ENCODE measurements at places on chromosomes 3 and 15.

DNA sequence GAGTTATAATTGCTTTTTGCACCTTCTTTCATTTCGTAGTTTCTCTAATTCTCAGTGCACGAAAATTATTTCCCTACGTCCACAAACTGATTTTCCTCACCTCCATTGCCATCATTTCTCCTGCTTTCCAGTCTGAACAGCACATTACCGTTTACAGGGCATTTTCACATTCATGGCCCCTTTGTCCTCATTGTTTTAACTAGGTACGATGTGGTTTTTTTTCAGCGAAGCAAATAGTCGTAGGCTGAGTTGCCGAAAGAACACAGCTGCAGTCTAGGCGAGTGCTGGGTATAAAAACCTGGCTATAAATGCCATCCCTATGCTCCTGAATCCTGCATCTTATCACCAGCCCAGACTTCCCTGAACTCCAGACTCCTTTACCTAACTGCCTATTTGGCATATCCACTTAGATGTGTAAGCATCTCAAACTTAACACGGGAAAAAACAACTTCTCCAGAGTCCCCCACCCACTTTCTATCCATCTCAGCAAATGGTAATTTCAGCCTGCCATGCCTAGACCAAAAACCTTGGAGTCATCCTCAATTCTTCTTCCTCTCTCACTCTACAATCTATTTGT lies 691 bp upstream of the FSIP1 start:
- no peak for DNase-seq

GRCh38 chr3:172241405-172241804 lies 202.0 kb downstream of the FNDC3B start:
- DNase-seq, result no peak

DNA sequence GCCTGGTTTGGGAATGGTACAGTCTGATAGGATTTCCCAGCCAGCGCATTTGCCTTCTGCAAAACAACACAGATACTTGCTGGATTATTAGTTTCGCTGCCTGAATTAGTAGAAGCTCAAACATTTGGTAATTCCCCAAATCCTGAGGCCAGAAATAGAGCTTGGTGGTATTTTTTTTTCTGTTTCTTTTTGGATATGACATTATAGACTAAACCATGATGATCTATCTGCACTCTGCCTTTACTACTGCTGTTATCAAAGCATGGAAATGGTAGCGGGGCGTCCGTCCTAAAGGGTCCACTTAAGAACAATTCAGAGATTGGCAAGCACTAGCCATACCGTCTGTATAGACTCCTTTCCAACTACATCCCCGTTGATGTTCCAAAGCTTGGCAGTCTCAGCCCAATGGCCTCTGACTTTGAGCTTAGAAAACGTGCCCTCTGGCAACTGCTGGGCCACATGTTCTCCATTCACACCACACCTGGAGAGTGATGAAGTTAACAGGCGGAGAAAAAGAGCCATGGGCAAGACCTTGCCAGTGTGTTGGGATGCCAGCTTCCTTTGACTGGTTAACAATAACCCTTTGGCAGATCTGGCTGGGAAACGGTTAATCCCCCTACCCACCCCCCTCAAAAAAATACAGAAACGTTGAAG lies 241.0 kb upstream of the NR2F2 start:
- no peak for DNase-seq

DNA sequence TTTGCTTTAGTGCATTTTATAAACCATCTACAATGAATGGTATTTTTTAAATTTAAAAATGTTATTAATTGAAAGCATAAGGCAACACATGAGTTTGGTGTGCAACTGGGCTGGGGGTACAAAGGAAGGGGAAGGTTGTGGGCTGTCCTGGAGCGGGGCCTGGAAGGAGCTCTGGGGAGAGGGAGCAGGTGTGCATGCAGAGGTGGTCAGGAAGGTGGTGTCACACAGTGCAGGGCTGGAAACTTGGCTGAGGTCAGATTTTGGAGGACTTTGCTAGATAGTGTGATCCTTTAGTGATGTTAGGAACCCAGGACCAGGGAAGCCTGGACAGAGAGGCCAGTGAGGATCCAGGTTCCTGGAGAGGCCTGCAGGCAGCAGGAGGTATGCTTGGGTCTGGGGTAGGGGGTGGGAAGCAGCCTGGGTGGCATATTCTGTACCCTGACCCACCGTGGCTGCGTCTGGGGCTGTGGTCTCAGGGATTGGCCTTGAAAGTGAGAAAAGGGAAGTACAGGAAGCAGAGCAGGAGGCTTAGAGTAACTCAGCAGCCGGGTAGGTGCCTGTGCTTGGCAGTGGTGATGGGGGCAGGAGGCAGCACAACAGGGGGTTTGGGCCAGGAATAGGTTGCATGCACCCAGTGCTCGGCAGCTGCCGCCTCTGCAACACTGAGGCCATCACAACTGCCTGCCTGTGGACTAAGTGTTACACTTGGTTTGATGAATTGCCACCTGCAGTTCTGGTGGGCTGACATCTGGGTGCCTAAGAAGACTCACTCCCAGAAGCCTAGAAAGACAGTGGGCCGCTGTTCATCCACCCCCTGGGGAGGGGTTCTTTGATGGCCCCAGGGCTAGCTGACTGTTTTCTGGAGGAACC lies 33.0 kb downstream of the KY start:
- no peak for DNase-seq

DNA sequence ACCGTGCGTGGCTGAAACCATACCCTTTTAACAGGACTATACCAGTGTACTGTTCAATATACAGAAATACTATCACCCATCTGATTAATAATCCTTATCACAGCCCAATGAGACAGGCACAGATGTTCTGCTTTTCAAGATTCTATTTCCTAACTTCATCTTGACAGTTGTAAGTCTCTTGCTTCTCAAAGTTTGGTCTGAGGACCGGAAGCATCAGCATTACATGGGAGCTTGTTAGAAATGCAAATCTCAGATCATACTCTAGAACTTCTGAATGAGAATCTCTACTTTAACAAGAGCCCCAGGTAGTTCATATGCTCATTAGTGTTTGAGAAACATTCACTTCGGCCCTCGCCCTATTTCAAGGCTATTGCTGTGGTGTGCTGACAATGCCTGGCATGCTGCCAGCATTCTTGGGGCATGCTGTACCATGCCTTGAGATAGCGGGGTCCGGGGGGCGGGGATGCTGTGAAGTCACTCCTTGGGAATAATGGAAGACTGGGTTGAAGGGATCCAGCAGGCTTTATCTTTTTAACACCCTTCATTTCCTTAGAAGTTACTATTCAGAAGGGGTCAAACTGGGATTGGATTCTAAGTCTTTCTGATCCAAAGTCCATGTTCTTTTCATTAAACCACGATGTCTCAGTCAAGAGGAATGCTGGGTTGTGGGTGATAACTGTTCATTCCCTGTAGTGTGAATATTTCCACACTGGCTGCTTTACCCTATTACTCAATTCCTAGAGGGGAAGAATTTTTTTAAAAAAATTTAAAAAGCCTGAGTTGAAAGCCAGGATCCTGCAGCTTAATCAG lies 194.7 kb downstream of the LPP start:
- DNase-seq, result no peak

- DNase-seq, result no peak
Measured at GRCh38 chr15:68792901-68793766, 27.6 kb downstream of the ANP32A start.

GRCh38 chr15:73996939-73997338 lies 2.4 kb downstream of the PML start:
- DNase-seq, result no peak

DNA sequence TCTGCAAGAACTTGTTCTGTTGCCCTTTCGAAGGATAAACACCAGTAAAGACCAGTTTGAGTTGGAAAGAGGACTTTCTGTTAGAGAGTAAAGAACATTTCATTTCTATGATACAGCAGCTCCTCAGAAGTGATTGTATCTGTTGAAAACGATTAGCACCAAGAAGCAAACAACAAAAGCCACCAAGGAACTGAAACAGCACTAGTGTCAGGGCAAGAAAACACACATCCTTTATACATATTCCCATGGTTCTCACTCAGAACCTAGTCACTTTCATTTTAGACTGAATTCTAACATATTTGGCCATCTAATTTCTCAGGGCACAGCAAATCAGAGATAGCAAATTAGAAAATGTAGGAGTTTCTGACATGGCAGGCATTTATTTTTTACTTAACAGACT lies 116.1 kb downstream of the ATP1B3 start:
- DNase-seq, result no peak

DNA sequence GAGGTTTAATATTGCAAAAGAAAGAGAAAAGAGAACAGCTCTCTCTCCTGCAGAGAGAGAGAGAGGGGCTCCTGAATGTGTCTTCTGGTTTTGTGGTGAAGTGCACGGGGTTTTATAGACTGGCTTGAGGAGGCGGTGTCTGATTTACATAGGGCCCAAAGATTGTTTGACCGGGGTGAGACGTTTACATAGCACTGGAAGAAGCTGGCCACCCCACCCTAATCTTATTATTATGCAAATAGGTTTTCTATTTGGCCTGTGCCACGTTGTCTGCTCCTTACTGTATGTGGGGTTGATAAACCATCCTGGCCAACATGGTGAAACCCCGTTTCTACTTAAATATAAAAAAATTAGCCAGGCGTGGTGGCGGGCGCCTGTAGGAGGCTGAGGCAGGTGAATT lies 268.6 kb downstream of the SV2B start:
- DNase-seq, result no peak

DNA sequence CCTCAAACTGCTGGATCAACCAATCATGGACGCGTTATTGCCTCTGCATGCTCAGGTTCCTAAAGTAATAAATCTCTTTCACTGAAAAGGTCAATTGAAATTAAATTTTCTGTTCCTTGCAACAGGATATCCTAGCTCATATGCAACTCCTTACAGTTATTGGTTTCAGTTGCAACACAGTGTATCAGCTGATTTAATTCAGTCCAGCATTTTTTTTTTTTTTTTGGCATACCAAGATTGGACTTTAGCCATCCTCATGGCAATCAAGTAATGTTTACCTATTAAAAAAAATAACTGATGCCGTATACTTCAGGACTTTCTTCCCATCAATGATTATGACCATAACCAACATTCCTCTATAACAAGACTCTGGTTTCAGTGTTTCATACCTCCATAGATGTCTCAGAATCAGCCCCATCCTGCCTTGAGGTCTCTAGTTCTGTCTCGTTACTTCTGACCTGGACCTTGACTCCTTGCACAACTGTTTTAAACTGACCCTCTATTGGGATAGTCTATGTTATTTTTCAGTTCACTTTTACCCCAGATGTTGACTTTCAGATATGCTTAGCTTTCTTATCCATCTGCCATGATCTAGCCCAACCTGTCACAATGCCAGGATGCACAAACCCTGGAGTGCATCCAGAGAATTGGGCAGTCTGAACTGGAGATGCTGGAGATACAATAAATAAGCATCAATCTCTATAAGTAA lies 265.0 kb upstream of the GADL1 start:
- DNase-seq, result no peak

DNA sequence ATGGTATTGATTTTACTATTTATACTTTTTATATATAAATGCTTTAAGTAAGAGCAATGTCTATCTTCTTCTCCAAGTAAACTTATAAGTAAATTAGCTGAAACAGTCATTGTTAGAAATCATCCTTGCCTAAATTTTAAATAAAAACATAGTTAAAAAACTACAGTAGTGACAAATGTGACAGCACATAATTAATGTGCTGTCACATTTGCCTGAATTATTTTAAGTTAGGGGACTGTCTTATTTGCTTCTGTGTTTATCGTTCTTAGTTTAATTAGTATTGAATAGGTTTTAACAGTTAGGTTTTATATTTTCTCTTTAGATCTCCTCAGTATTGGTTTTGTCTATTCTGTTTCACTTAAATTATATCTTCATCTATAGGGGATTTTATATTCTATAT lies 36.1 kb downstream of the SLMAP start:
- DNase-seq, result no peak

- no peak for DNase-seq
Measured at GRCh38 chr15:70264014-70264582, 166.4 kb upstream of the TLE3 start.

DNA sequence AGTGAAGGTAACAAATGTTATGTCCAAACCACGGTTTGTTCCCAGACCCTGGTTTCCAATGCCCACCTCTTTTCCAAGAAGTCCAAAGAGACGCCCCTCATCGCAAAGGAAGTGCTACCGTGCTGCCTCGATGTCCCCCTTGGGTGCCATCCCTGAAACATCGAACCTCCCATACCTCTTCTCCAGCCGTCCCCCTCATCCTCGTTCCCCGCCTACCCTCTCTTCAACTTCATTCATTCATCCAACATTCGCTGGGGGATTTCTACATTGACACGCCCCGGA lies 467 bp downstream of the TIPIN start:
- no peak for DNase-seq

DNA sequence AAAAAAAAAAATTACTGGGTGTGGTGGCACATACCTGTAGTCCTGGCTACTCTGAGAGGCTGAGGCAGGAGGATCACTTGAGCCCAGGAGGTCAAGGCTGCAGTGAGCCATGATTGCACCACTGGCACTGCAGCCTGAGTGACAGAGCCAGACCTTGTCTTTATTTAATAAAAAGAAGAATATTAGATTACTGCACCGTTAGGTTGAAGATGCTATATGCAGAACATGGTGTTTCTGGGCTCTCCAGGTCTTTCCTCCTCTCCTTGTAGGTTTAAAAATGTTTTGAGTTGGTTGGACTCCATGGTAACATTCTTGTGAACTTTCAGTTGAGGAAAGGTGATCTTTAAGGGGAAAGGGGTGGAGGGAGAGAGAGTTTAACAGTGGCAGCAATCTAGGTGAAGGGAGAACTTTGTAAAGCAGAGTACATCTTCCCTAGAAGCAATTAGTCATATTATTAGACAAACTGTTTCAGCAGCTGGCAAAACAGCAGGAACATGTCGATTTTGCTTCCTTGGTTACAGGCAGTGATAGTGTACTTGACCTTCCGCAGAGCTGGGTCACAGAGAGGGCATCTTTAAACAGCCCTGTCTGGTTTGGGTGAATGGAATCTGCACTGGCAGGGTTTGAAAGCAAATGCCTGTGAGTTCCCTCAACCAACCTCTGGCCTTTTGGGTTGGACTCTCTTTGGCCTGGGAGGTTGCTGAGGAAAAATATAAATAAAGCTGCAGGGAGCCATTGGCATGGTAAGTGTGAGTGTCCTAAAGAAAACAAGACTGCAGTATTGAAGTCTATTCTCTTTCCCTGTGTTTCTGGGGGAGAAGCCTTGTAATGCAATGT lies 42.8 kb downstream of the NR2C2 start:
- DNase-seq, result no peak

- DNase-seq, result no peak
Measured at GRCh38 chr15:63405683-63406390, 24.2 kb upstream of the CA12 start.
